ENCODE measurements at places on chromosomes 6 and 20. TPM values are rescaled to one million over a fixed set of nuclear protein-coding genes. Genes with fewer than 3 reads are reported as not detected.

Gene MCM9
- 10.6 TPM for total RNA-seq

Gene TRPC4AP
- total RNA-seq: 90.2 TPM

Gene RSPO3
- total RNA-seq: 2.3 TPM

Gene OR2H1
- total RNA-seq: not detected

Gene HTR1B
- 0.15 TPM for total RNA-seq

Gene ATF6B
- total RNA-seq: 20.8 TPM

Gene LY86
- not detected for total RNA-seq

Gene SLC13A3
- total RNA-seq: 6.0 TPM

All from smooth muscle cell of trachea (primary cell).